ENCODE measurements at places on chromosomes 12 and 14.
A peak's percentile ranks its signal among the peaks of the same experiment; 100 is the strongest.

GRCh38 chr14:21089877-21090193 is 8.6 kb downstream of the ZNF219 start:
- no peak for DNase-seq

DNA sequence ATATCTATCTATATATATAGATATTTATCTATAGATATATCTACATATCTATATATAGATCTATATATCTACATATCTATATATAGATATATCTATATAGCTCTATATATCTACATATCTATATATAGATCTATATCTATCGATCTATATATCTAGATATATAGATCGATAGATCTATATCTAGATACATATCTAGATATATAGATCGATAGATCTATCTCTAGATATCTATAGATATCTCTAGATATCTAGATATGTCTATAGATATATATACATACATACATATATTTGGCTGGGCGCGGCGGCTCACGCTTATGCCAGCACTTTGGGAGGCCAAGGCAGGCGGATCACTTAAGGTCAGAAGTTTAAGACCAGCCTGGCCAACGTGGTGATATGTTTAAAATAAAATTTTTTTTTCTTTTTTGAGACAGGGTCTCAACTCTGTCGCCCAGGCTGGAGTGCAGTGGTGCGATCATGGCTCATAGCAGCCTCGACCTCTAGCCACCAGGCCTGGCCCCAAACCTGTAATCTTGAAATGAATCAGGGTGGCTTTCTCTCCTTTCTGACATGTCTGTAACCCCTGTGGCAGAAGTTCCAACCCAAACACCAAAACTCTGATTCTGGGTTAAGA is 18.1 kb downstream of the ARPC3 start:
- DNase-seq: no peak

- no peak for DNase-seq
Measured at GRCh38 chr14:20110438-20110837, at the start of gene OR4K17. OR4K17 (plus strand) TSS chr14:20110739; CDS start chr14:20117500, 6,761 bp downstream.

GRCh38 chr14:91636604-91637003 is 95.3 kb downstream of the CATSPERB start:
- DNase-seq: no peak

GRCh38 chr12:108333898-108334699 is 5.0 kb downstream of the CMKLR1 start:
- no peak for DNase-seq

GRCh38 chr12:132449565-132450417 is 40.2 kb upstream of the FBRSL1 start:
- DNase-seq: no peak

DNA sequence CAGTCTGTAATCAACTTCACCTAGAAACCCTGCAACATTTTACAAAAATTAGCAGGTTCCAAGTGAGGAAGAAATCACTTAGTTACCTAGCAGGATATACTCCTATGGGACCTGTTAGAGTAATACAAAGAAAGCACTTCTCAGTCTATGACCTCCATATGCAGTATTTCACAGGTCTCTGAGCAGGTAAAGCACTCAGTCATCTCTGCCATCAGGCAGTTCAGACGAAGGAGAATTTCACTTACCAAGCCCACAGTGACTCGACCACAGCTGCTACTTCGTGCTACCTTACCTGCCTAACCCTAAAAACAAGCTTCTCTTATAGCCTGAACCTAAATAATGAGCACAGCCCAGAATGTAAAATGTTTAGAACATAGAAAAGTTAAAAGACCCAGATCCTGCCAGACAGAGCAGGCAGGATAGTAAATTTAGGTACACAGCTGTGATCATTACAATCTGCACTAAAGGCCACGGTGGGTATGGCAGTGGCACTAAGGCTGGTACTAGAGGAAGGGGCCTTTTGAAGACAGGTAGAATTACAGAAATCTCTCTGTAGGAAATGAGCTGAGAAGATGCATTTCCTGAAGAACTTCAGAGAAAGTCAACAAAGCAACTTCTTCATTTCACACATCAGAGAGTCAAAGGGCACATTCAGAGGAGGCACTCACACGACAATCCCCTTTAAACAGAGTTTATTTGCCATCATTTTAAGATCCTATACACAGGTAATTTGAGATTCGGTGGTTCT is 35.7 kb downstream of the DCAF5 start:
- DNase-seq: no peak

DNA sequence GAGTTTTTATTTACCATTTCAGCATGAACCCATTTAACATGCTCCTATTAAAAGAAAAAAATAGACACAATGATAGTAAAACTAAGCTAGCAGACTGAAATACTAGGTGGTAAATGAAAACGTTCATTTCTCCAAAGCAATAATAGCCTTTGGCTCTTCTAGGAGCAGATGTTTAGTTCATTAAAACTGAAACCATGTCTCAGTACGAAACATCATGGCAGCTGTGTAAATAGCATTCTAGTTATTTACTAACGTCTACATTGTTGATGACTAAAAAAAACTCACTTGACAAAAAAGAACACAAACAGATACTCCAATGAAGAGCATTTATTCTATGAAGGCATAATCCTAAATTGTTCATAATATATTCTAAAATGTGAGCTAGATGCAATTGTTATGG is 17.9 kb downstream of the RECQL start:
- DNase-seq: no peak

GRCh38 chr12:13454991-13455777 is 258.7 kb downstream of the EMP1 start:
- DNase-seq: no peak

GRCh38 chr14:100609331-100609870 is 22.2 kb upstream of the BEGAIN start:
- no peak for DNase-seq

DNA sequence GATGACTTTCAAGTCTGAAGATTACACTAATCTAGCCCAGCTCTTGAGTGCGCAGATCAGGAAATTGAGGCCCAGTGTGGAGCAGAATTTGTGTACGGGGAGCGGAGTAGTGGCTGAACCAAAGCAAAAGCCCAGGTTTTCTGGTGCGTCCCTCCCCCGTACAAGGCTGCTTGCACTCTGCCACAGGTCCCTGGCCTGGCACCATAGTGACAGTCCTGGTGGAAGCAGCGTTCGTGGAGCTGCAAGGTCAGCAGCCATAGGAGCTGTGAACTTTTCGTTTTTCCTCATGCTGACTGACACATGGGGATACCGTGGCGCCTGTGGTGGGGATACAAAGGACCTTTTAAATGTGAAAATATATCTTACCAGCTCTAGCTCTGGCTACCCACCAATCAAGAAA is 1.7 kb downstream of the EVL start:
- DNase-seq: no peak

- peak; percentile 27 for DNase-seq
Measured at GRCh38 chr14:69625299-69626131, 14.1 kb downstream of the SUSD6 start.

- no peak for DNase-seq
Measured at GRCh38 chr14:67265131-67265530, 23.9 kb downstream of the PALS1 start.

DNA sequence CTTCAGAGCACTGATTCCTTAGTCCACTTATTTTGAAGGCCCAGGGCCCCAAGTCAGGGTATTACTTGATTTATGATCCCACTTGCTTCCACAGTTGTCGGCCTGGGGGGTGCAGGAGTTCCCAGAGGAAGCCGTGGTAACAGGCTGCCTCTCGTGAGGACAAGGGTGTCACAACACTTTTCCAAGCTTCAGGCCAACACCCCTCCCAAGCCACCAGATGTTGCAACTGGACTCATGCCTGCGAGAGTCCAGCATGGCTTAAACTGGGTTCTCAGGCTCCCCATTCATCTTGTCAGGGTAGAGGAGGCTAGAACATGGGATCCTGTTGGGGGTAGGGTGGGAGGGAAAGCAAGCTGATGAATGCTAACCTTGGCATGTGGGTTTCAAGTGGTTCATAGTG is 56.1 kb downstream of the BMP4 start:
- no peak for DNase-seq

DNA sequence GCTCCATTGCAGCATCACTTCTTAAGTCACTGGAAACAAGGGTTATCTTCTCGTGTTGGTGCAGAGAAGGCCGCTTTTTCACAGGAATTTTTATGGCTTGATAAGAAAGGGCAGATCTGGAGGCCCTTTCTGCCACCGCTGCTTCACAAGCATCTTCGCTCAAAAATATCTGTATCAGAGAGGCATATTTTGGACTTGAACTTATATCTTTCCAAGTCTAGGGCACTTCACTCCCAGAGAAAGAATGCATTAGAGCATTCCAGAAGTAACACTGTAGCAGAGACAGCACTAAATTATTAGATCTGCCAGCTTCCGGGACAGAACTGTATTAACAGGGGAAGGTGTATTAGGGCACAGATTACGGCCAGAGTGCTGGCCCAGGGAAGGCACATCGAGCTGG is 151.7 kb upstream of the AMIGO2 start:
- no peak for DNase-seq

GRCh38 chr12:286531-287300 is 24.1 kb upstream of the SLC6A13 start:
- DNase-seq: no peak

GRCh38 chr14:77320238-77320935 is at the start of gene POMT2:
POMT2 (minus strand) TSS chr14:77320883; CDS start chr14:77320681, 202 bp downstream.
- peak; percentile 82 for DNase-seq

DNA sequence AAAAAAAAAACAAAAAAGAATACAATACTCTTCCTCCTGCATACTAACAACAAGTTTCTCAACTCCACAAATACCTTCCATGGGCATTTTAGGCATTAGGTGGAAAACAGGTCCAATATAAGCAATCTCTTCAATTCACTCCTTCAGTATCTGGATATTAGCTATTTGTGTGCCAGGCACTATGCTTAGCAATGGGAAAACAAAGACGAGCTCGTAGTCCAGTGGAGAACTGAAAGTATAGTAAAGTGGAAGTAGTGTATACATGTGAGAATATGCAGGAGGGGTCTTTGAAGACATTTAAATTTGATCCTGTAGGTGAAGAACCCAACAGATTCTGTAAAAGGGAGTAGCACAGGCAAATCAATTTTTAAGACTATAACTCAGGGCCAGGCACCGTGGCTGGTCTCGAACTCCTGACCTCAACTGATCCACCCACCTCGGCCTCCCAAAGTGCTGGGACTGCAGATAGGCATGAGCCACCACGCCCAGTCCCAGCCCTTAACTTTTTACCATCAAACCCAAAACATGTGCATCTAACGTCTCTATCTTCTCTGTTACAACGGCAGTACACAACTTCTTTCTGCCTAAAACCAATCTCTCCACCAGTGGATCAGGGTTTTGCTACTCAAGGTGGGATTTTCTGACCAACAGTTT is 10.6 kb downstream of the HECTD1 start:
- no peak for DNase-seq

- no peak for DNase-seq
Measured at GRCh38 chr12:116734156-116734768, 3.6 kb downstream of the SPRING1 start.

DNA sequence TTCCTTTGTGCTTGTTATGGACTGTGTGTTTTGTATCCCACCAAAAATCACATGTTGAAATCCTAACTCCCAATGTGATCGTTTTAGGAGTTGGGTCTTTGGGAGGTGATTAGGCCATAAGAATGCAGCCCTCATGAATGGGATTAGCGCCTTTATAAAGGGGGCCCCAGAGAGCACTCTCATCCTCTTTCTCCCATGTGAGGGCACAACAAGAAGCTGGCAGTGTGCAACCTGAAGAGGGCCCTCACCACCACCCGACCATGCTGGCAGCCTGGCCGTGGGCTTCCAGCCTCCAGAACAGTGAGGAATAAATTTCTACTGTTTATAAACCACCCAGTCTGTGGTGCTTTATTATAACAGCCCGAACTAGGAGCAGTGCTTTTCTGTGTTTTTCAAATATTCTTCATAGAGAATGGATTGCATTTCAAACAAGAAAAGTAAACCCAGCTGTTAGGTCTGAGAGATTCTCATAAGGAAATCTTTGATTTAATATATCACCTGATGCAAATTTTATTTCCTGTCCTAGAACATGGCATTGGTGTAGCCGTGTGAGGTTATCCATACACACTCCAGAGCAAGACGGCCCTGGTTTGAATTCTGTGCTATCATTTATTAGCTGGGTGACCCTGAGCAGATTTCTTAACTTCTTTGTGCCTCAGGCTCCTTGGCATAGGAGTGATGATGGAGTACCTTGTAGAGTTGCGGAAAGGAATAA is 27.8 kb downstream of the HSPB8 start:
- DNase-seq: no peak

- DNase-seq: no peak
Measured at GRCh38 chr12:66768293-66768692, 89.4 kb upstream of the GRIP1 start.

DNA sequence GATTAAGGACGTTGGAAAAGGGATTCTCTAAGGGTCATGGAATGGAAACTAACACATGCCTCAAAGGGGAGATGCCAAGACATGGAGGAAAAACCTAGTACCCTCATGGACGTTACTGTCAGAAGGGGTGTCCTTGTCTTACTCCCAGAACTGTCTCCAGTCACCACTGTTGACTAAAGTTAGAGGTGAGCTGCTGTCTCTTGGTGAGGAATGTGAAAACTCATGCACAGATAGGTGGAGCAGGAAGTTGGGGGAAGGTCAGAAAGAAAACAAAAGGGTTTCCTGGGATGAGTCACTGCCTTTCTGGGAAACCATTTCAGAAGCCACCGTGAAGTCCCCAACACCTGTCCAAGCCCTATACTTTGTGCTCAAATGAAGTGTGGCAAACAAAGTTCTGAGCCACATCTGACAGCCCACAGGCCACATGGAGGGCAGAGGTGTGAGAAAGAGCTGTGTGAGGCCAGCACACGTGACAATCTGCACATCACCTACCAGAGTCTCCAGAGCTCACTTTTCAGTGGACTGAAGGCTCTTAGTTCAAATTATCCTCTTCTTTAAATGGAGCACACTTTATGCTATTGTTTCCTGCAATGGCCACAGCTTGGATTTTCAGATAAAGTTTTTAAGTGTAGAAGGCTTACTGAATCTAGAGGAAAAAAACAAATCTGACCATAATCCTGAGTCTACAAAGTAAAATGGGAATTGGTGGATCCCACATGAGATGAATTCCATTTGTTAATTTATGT is 92.9 kb upstream of the EGLN3 start:
- DNase-seq: no peak

DNA sequence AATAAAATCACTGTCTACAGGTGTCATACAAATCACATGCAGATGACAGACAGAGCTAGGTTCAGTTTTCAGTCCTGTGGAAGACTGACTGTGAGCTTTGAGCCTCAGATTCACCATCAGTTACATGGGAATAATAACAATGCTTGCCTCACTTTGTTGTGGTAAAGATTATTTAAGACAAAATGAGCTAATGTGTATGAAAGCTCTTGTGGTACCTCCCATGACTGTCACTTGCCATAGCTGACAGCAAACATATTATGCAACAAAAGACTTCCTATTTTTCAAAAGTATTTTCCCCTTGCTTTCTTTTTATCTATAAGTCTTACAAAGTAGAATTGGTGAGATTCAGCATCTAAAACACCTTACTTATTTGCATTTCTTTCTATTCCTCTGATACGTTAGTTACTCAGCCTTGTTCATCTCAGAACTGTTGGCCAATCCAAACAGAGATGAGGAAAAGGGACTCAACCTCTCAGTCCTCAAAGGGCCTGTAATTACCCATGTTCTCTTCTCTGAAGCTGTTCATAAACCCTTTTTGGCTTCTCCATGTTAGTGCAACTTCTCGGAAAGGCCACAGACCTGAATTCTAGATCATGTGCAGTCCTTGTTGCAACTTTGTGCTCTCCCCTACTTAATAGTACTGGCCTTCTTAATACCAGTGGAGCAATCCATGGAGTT is 8.8 kb upstream of the DDHD1 start:
- no peak for DNase-seq

- DNase-seq: no peak
Measured at GRCh38 chr12:2256453-2256852, 203.7 kb downstream of the CACNA1C start.

Data from stimulated activated CD4-positive, alpha-beta T cell treated with anti-CD3 and anti-CD28 coated beads, Interleukin-1b, Interleukin-23, amount 100 ng/mL, for 1 hour (primary cell).